ENCODE measurements at places on chromosomes 2 and 18. TPM values are rescaled to one million over a fixed set of nuclear protein-coding genes. Genes with fewer than 3 reads are reported as not detected.

- no peak for DNase-seq
These were observed 172.2 kb downstream of the LDLRAD4 start for GRCh38 chr18:13390711-13391110.

GRCh38 chr2:76415821-76416220 lies 705.1 kb upstream of the GCFC2 start:
- no peak for DNase-seq

DNA sequence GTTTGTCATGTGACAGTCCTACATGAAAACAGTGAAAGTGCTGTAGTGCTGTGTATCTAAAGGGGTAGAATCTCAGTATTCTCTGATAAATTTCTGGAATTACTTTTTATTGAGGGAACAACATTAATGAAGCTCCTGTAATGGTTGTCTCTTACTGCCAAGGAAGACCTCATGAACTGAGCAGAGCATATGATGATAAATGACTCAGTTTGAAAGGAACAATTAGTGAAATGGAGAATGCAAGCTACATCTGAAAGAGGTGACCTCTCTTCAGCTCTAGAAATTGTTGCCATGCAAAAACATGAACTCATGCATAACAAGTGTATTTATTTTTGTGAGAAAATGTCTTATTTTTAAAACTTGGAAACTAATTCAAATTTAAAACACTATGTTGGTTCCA lies 93.6 kb downstream of the SCN9A start:
- DNase-seq: no peak

DNA sequence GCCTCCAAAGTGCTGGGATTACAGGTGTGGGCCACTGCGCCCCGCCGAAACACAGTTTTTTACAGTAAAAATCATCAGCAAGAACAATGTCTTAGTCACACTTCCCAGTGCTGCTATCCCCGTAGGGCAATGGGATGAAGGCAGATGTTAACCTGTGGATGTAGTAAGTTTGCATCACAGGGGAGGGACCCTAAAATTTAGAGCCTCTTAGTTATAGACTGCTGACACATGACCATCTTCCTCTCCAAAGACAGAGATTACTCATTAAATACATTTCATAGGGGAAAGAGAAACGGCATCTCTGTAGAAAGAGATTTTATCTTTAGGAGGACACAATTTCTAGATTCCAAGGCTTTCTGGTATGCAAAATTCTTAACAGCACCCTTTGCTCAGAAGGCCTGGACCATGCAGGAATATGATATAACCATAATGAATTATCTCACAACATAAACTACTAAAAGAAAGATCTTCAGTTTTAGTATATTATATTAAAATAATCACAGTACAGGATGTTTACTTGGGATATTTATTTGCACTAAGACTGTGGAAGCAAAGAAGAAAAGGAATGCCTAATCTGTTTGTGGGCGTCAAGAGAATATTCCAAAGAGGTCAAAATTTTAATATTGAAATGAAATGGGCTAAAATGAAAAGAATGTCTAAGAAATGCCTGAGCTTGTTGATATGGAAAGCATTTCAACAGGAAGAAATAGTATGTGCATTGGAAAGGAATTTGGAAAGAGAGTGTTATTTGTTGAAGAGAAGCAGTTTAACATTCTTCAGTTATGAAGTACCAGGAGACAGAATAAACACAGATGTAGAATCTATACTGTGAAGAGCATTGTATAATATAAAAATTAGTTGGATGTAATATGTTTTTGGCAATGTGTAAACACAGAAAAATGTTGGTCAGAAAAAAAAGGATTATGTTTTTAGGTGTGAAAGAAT lies 1228.3 kb upstream of the CHAC2 start:
- DNase-seq: no peak

- no peak for DNase-seq
These were observed 98.0 kb upstream of the FSIP2 start for GRCh38 chr2:185640588-185640987.

DNA sequence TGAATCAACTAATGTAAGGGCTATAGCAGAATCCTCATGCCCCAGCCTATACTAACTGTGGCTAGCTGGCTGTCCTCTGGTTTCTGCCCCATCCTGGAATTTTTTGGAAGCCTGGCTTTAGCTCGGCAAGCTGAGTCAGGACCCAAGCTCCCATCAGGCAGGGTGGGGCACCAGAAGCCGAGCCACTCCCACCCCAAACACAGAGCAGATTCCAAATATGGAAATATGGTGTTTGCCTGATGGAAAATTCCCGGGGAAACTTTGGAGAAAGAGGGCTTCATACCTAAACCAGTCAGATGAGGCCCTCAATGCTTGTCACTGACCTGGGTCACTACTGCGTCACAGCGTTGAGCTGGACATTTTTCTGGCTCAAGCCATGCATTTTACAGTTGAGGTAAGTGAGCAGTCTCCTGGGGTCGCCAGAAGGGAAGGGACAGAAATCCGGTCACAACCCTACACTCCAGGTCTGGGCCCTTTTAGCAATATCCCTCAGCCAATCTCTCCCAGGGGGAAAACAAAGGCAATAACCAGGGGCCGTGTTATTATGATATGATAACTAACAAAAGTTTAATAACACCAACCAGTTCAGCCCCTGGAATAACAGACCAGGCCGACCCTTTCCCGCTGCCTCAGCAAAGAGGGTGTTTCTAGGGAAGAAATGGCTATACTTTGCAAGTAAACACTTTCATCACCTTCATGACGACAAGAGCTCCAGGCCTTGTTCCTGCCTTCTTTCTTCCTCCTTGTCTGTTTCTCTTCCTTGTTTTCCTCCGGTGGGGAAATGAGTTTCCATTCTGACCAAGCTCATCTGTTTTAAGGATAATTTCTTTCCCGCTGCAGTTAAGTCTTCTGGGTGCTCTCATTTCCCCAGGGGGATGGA lies 37.7 kb downstream of the PSD4 start:
- no peak for DNase-seq

- DNase-seq: no peak
These were observed 36.5 kb downstream of the SLC25A52 start for GRCh38 chr18:31723990-31724711.

Gene RNF125
- total RNA-seq: 4.5 TPM

Gene ANO7
- total RNA-seq: 1.0 TPM

All from dermis microvascular lymphatic vessel endothelial cell (primary cell).